Activated naive CD8-positive, alpha-beta T cell treated with anti-CD3 and anti-CD28 coated beads for 36 hours (primary cell): ENCODE measurements at places on chromosomes 4 and X.

DNA sequence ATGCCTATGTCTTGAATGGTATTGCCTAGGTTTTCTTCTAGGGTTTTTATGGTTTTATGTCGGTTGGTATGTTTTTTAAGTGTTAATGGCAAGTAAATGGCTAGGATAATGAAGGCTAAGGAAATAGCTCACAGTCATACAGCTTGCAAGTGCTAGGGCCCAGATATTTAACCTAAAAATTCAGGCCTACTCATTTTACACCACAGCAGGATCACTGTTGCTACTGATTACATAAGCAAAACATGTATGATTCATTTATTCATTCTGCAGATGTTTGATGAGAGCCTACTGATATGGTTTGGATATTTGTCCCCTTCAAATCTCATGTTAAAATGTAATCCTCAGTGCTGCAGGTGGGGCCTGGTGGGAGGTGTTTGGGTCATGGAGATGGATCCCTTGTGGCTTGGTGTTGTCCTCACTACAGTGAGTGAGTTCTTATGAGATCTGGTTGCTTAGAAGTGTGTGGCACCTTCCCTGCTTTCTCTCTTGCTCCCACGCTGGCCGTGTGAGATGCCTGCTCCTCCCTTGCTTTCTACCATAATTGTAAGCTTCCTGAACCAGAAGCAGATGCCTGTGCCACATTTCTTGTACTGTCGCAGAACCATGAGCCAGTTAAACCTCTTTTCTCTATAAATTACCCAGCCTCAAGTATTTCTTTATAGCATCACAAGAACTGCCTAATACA lies 175.5 kb downstream of the MAPK10 start:
- DNase-seq = no peak

DNA sequence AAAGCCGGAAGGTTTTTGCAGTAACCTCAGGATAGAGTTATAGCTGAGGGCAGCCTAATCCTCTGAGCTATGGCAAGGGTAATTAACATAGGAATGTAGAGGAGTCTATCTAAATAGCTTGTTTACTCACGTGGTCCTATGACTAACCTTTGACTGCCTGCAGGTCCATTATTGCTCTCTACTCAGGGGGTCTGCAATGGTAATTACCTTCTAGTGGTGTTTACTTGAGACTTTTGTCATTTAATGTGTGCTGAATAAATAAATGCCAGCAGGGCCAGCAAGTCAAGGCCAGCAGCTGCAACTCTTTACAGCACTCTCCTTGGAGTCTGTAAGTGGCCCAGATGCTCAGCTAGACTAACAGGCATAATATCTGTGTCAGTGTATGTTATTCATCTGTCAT lies 212.7 kb upstream of the FMR1 start:
- no peak for DNase-seq

DNA sequence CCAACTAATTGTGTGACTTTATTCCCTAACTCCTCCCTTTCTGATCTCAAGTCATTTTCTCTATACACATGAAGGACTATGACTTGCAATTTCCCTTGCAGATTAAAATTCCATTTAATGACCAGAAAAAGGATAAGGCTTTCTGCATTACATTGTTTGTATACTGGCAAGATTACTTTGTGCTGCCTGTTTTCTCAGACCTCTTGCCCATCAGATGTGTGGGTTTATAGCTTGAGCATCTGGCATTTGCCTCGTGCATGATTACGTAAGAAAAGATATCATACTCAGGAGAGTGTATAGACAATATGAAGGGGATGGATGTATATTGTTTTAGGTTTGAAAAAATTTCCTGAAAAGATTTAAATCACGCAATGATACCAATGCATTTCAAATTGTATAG lies 593.8 kb upstream of the SLIT2 start:
- DNase-seq = no peak

GRCh38 chr4:139301821-139302611 lies at the start of gene NDUFC1:
NDUFC1 (minus strand) TSS chr4:139302477; CDS start chr4:139295798, 6,679 bp downstream.
- peak; percentile 71 for DNase-seq
